ENCODE measurements at places on chromosomes 4 and X. TPM values are rescaled to one million over a fixed set of nuclear protein-coding genes. Genes with fewer than 3 reads are reported as not detected.

Gene SEPSECS
- 6.9 TPM for total RNA-seq

Gene PRSS12
- 3.7 TPM for total RNA-seq

Gene CXorf58
- not detected for total RNA-seq

Gene KCNIP4
- total RNA-seq: not detected

Gene ADD1
- 155 TPM for total RNA-seq

Data from melanocyte of skin (primary cell).